Activated CD4-positive, alpha-beta memory T cell treated with anti-CD3 and anti-CD28 coated beads, Interleukin-2, amount 10 ng/mL, durations not matched to agents 7 days and 5 days (primary cell): ENCODE measurements at places on chromosomes 6 and 20. TPM values are rescaled to one million over a fixed set of nuclear protein-coding genes. Genes with fewer than 3 reads are reported as not detected.

GRCh38 chr6:10595731-10596664 lies 74.8 kb downstream of the GCNT2 start:
- no peaks in the 10 kb centered on the region for H3K36me3 ChIP-seq
- H3K4me1 ChIP-seq, result peaks cover 4% of the 10 kb centered on the region
- no peaks in the 10 kb centered on the region for H3K27me3 ChIP-seq
- no peak overlapping the region for H3K27ac ChIP-seq

- no peak overlapping the region for H3K27ac ChIP-seq
- H3K36me3 ChIP-seq, result no peaks in the 10 kb centered on the region
- no peak overlapping the region for H3K4me3 ChIP-seq
Observed at GRCh38 chr6:66949191-66949661, 1242.2 kb upstream of the EYS start.

DNA sequence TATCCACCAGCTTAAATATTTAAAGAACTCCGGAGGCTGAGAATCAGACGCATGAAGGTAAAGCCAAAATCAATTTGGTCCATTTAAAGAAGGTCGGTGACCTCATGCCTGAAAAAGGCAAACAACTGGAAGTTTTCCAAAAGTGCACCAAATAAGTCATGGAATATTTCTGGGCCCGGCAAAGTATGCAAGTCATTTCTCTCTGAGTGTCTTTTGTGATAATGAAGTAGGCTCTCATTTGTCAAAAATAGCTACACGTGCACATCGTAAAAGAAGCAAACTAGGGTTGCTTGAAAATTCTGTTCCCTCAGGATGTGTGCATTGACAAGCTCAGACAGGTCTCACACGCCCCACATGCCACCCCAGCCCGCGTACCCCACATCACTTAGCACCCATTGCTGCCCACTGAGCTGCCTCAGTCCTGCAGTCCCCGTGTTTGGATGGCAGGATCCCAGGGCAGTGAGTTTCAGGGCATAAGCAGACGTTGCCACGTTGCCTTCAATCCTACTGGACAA lies 20.5 kb upstream of the PYGB start:
- peaks cover 9% of the 10 kb centered on the region for H3K4me1 ChIP-seq
- peaks cover 4% of the 10 kb centered on the region for H3K36me3 ChIP-seq
- no peaks in the 10 kb centered on the region for H3K27me3 ChIP-seq
- no peak overlapping the region for H3K4me3 ChIP-seq
- no peak overlapping the region for H3K27ac ChIP-seq

GRCh38 chr20:47159166-47159565 lies 197.3 kb downstream of the ZMYND8 start:
- peaks cover 10% of the 10 kb centered on the region for H3K27me3 ChIP-seq
- no peak overlapping the region for H3K4me3 ChIP-seq
- no peaks in the 10 kb centered on the region for H3K4me1 ChIP-seq
- H3K36me3 ChIP-seq, result no peaks in the 10 kb centered on the region
- no peak overlapping the region for H3K27ac ChIP-seq
- no peak for DNase-seq

- H3K4me1 ChIP-seq, result no peaks in the 10 kb centered on the region
- no peaks in the 10 kb centered on the region for H3K36me3 ChIP-seq
- no peak overlapping the region for H3K27ac ChIP-seq
- H3K27me3 ChIP-seq, result no peaks in the 10 kb centered on the region
- DNase-seq, result no peak
Observed at GRCh38 chr20:30595698-30596097, 661.8 kb upstream of the DEFB115 start.

DNA sequence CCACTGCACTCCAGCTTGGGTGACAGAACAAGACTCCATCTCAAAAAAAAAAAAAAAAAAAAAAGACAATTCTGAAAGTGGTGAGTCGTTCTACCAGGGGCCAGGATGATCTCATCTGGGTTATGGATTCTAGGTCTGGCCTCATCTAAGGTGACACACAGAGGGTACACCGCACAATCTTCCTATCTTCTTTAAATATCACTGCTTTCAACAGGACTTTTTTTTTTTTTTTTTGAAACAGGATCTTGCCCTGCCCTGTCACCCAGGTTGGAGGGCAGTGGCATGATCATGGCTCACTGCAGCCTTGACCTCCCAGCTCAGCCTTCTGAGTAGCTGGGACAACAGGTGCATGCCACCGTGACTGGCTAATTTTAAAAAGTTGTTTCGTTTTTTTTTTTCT lies 67.7 kb downstream of the SLC16A10 start:
- peaks cover 5% of the 10 kb centered on the region for H3K36me3 ChIP-seq
- H3K4me1 ChIP-seq, result peaks cover 20% of the 10 kb centered on the region
- no peak for DNase-seq
- H3K4me3 ChIP-seq, result no peak overlapping the region

GRCh38 chr20:38645351-38645750 lies 43.7 kb downstream of the ARHGAP40 start:
- no peak for DNase-seq
- no peak overlapping the region for H3K27ac ChIP-seq
- no peak overlapping the region for H3K4me3 ChIP-seq

GRCh38 chr6:149483849-149484655 lies 762 bp downstream of the ZC3H12D start:
- peak overlapping the region; percentile 98 for H3K4me3 ChIP-seq
- H3K27me3 ChIP-seq, result no peaks in the 10 kb centered on the region
- no peak for DNase-seq
- H3K27ac ChIP-seq, result peak overlapping the region; percentile 96
- peaks cover 50% of the 10 kb centered on the region for H3K4me1 ChIP-seq

GRCh38 chr6:162056745-162057144 lies 670.8 kb downstream of the PRKN start:
- no peaks in the 10 kb centered on the region for H3K27me3 ChIP-seq
- H3K27ac ChIP-seq, result no peak overlapping the region
- H3K4me3 ChIP-seq, result no peak overlapping the region
- no peak for DNase-seq
- no peaks in the 10 kb centered on the region for H3K4me1 ChIP-seq

GRCh38 chr6:25535632-25536225 lies 116.3 kb upstream of the SCGN start:
- no peak overlapping the region for H3K27ac ChIP-seq
- H3K36me3 ChIP-seq, result no peaks in the 10 kb centered on the region
- no peak overlapping the region for H3K4me3 ChIP-seq
- no peak for DNase-seq
- H3K4me1 ChIP-seq, result no peaks in the 10 kb centered on the region

GRCh38 chr6:7313505-7314165 lies 636 bp upstream of the SSR1 start:
- peaks cover 33% of the 10 kb centered on the region for H3K36me3 ChIP-seq
- H3K27me3 ChIP-seq, result no peaks in the 10 kb centered on the region
- no peak for DNase-seq
- H3K4me1 ChIP-seq, result peaks cover 45% of the 10 kb centered on the region
- H3K4me3 ChIP-seq, result peak overlapping the region; percentile 99
- H3K27ac ChIP-seq, result peak overlapping the region; percentile 94

- no peaks in the 10 kb centered on the region for H3K4me1 ChIP-seq
- H3K27ac ChIP-seq, result no peak overlapping the region
- no peak for DNase-seq
- no peaks in the 10 kb centered on the region for H3K36me3 ChIP-seq
- no peak overlapping the region for H3K4me3 ChIP-seq
Observed at GRCh38 chr6:56497240-56497639, 145.4 kb downstream of the DST start.

DNA sequence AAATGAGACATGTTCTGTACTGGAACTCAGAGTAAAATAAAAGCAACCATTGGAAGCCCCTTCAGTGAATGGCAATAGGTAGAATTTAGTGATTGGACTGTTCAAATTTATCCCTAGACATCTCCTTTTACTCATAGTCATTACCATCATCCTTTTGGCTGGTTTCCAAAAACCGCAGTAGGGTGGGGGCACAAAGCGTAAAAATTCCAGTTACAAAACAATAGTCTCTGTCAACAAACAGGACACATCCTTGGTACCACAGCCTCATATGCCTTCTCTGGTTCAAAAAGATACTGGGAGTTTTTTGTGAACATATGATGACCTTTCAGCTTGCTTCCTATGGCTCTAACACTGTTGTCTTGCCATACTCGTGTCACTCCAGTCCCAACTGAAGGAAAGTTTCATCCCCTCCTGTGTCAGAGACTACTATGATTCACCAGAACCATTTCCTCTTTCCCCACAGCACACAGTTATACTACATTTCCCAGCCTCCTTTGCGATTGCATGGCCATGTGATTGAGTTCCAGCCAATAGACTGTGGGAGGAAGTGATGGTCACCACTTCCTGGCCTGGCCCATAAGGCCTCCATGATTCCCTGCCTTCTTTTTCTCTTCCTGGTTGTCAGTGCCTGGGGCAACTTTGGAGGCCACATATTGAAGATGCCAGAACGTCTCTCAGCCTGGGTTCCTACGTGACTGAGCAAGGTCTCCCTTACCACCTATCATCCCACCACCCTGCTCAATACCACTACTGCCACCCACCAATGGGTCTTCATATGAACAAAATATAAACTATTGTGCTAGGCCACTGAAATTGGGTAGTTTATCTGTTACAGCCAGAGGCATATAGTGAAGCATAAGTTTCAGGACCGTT lies 162.4 kb downstream of the ID4 start:
- DNase-seq, result peak; percentile 30
- no peak overlapping the region for H3K27ac ChIP-seq
- peaks cover 5% of the 10 kb centered on the region for H3K4me1 ChIP-seq
- H3K36me3 ChIP-seq, result no peaks in the 10 kb centered on the region
- no peak overlapping the region for H3K4me3 ChIP-seq

GRCh38 chr6:145850671-145851070 lies 36.1 kb upstream of the FBXO30 start:
- no peaks in the 10 kb centered on the region for H3K27me3 ChIP-seq
- H3K4me3 ChIP-seq, result no peak overlapping the region
- no peaks in the 10 kb centered on the region for H3K36me3 ChIP-seq
- H3K4me1 ChIP-seq, result no peaks in the 10 kb centered on the region

- no peak overlapping the region for H3K27ac ChIP-seq
- DNase-seq, result no peak
- no peak overlapping the region for H3K4me3 ChIP-seq
- no peaks in the 10 kb centered on the region for H3K36me3 ChIP-seq
- H3K27me3 ChIP-seq, result no peaks in the 10 kb centered on the region
Observed at GRCh38 chr6:164283574-164283973, 869.1 kb downstream of the QKI start.

GRCh38 chr20:19492116-19492515 lies 265.9 kb upstream of the RIN2 start:
- H3K27ac ChIP-seq, result no peak overlapping the region
- no peaks in the 10 kb centered on the region for H3K36me3 ChIP-seq
- H3K4me1 ChIP-seq, result no peaks in the 10 kb centered on the region
- no peak overlapping the region for H3K4me3 ChIP-seq

GRCh38 chr20:51265361-51265760 lies 242.5 kb upstream of the KCNG1 start:
- no peak overlapping the region for H3K4me3 ChIP-seq
- no peak overlapping the region for H3K27ac ChIP-seq
- H3K4me1 ChIP-seq, result no peaks in the 10 kb centered on the region
- no peak for DNase-seq

- no peaks in the 10 kb centered on the region for H3K27me3 ChIP-seq
- no peak overlapping the region for H3K27ac ChIP-seq
- H3K4me3 ChIP-seq, result no peak overlapping the region
- no peaks in the 10 kb centered on the region for H3K4me1 ChIP-seq
- no peaks in the 10 kb centered on the region for H3K36me3 ChIP-seq
Observed at GRCh38 chr6:1735239-1735803, 125.6 kb downstream of the FOXC1 start.

DNA sequence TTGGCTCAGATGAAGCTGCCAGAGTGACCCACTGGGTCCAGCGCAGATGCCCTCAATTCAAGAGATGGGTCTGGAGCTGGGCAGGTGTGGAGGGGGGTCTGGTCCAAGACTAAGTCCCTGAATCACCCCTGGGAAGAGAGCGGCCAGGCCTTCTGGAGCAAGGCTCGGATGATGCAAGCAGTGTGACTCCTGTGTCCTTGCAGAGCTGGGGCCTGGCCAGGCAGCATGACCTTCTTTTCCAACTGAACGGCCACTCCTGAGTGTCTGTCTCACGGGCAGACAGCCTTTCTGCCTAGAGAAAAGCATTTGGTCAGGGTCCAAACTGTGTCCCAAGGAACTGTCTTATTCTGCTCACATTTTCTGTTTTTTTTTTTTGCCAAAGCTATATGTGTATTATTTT lies 42.6 kb upstream of the FNDC1 start:
- DNase-seq, result no peak
- H3K4me3 ChIP-seq, result no peak overlapping the region
- no peaks in the 10 kb centered on the region for H3K4me1 ChIP-seq
- H3K27me3 ChIP-seq, result peaks cover 13% of the 10 kb centered on the region

- DNase-seq, result no peak
- no peak overlapping the region for H3K27ac ChIP-seq
- no peaks in the 10 kb centered on the region for H3K4me1 ChIP-seq
- H3K27me3 ChIP-seq, result peaks cover 7% of the 10 kb centered on the region
Observed at GRCh38 chr20:47876311-47877088, 91.2 kb upstream of the SULF2 start.

The PTPRT gene
- not detected for total RNA-seq

The DDR1 gene
- 1.8 TPM for total RNA-seq

The HMGCLL1 gene
- not detected for total RNA-seq

The TUBB2B gene
- not detected for total RNA-seq

The HSD17B8 gene
- total RNA-seq, result 13.0 TPM

The CFB gene
- total RNA-seq, result 0.58 TPM

The TLDC2 gene
- total RNA-seq, result not detected

The HLA-DOA gene
- total RNA-seq, result 4.1 TPM
